HEK293T (cell line): ENCODE measurements at places on chromosomes 3 and 15.

GRCh38 chr3:17802950-17803349 is 60.5 kb upstream of the TBC1D5 start:
- DNase-seq: no peak

- DNase-seq: no peak
Measured at GRCh38 chr3:65936908-65937638, 101.6 kb downstream of the MAGI1 start.

DNA sequence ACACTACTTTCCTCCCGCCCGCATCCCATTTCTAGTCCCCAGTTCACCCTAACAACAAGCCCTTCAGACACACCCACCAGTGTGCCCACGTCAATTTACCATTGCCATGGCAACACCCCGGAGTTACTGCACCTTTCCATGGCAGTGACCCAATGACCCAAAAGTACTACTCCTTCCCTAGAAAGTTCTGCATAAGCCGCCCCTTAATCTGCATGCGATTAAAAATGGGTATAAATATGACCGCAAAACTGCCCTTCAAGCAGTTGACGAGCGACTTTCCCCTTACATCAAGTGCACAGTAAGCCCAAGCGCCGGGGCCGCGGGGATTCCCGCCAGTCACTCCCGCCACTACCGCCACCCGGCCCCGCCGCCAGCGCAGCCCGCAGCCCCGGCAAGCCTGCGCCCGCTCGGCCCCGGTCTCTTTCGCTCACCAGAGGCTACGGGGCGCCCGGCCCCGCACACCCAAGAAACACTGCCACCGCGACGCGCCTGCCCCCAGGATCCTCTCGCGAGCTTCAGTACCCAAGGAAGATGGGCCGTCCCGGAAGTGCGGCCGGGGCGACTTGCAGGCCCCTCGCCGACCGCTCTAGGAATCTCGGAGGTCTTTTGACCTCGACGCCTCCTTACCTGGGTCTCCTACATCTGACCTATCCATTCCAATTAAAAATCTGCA is 27.2 kb upstream of the ZNF502 start:
- DNase-seq: no peak

DNA sequence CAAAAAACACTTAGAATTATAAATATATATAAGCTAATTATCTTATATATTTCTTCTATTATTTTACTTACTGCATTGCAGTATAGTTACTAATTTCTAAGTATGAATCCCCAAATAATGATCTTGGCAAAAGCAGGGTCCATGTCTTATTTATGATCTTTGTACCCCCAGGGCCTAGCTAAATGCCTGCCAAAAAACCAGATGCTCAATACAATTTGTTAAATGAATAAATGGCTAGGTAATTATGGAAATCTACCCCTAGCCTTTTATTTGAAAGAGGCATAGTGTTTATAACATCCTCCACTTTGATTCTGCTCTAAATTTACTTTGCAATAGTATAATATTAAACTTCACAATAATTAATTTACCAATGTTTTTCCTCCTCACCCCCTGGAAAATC is 69.5 kb downstream of the CSNK1G1 start:
- no peak for DNase-seq

- DNase-seq: no peak
Measured at GRCh38 chr15:38299216-38299615, 46.6 kb downstream of the SPRED1 start.

DNA sequence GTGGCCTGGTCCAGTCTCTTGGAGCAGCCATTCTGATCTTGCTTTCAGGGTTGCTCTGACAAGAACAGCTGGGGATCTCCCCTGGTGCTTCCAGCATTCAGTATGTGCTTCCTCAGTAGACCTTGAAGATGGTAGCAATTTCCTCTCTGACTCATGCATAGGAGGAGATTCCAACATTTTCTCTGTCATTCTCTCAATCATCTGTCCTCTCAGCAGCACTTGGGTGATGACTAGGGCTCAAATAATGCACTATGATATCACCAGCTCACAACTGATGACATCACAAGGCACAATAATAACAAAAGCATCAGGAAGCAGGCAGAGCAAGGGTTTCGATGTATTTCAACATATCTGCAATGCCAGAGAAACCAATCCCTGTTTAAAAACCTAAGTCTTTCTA is 52.7 kb downstream of the NFKBIZ start:
- DNase-seq: no peak

DNA sequence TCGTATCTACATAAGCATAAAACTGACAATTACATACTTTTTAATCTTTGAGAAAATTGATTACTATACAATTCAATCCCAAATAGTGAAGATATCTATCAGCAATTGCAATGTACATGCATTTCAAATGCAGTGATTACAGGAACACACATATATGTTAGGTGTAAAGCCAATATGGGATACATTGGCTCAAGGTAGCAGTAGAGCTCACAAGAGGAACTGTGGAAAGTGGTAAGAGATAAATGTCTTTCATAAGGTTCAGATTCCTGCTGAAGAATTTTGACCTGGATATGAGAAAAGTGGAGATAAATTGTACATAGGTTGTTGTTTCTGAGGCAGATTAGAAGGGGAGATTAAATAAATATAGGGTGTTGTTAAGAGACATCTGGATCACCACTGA is 1280.5 kb downstream of the OTOL1 start:
- DNase-seq: peak; percentile 11

- no peak for DNase-seq
Measured at GRCh38 chr3:23099677-23100076, 103.5 kb upstream of the UBE2E2 start.
